Uterus (tissue), 4 donors: ENCODE measurements at places on chromosomes 2 and 18. TPM values are rescaled to one million over a fixed set of nuclear protein-coding genes. Genes with fewer than 3 reads are reported as not detected.

Gene TSN
- 93.8 TPM for total RNA-seq

Gene RGPD6
- 116 TPM for total RNA-seq

Gene LHCGR
- total RNA-seq, result not detected

Gene KCNK3
- total RNA-seq, result 0.29 TPM

Gene IRS1
- 12.4 TPM for total RNA-seq

GRCh38 chr2:109260886-109261700 lies 132.1 kb downstream of the SH3RF3 start:
- DNase-seq, result no peak

- DNase-seq, result no peak
Observed at GRCh38 chr18:28039078-28039477, 137.9 kb downstream of the CDH2 start.

- DNase-seq, result no peak
Observed at GRCh38 chr18:33114749-33115148, 325.8 kb downstream of the CCDC178 start.

DNA sequence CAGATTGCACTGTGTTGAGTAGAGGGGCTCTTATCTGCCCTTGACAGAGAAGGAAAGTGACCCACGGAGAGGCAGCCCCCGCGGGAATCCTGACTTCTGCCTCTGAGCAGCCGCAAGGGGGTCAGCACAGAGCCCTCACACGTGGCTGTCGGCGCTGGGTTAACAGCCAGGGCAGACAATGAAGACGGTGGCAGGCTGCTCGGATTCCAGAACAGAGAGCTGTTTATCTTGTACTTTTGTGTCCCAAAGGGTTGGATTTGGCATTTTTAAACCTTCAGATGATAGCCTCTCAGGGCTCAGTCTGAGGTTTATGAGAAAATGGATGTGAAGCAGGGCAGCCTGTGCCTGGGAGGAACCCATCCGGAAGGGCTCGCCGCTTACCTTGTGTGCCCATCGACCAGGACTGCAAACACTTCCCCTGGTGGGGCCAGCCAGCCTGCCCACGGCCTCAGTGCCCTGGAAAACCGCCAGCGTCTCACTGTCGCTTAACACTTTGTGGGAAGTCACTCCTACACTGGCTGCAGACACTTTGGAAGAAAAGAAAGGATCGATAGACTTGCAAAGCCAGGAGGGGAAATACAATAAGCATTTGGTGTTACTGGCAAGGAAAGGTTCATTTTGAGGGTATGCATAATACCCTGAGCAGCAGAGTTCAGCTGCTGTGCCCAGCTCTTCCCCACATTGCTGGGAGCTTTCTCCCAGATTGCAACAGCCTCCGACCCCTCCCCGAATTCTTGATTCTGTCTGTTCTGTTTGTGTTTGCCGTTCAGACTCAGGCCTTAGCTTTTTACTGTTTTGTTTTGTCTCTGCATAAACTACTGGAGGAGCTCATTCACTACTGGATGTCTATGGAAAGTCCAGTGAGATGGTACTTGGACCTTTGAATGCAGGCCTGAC lies 325.3 kb upstream of the MYT1L start:
- DNase-seq, result no peak

GRCh38 chr2:88669482-88670214 lies 21.8 kb upstream of the RPIA start:
- no peak for DNase-seq

GRCh38 chr2:37742286-37742685 lies 70.8 kb upstream of the CDC42EP3 start:
- no peak for DNase-seq

GRCh38 chr2:2648094-2648493 lies 317.0 kb upstream of the MYT1L start:
- DNase-seq, result no peak

DNA sequence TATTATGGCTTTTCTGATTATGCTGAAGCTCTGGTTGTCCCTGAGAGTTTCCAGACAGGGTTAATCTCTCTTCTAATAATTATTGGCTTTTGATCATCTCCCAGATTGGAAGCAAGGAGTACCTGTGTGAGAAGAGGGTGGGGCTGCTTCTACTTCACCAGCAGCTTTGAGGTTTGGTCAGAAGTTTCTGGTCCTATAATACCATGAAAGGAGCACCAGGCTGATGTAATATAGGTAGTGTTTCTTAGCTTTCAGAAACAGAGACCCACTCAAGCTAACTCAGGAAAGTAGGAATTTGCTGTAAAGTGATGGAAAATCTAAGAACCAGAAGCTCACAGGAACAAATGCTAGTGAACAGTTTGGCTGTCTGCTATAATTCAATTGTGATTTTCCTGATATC lies 57.6 kb downstream of the SGPP2 start:
- no peak for DNase-seq

DNA sequence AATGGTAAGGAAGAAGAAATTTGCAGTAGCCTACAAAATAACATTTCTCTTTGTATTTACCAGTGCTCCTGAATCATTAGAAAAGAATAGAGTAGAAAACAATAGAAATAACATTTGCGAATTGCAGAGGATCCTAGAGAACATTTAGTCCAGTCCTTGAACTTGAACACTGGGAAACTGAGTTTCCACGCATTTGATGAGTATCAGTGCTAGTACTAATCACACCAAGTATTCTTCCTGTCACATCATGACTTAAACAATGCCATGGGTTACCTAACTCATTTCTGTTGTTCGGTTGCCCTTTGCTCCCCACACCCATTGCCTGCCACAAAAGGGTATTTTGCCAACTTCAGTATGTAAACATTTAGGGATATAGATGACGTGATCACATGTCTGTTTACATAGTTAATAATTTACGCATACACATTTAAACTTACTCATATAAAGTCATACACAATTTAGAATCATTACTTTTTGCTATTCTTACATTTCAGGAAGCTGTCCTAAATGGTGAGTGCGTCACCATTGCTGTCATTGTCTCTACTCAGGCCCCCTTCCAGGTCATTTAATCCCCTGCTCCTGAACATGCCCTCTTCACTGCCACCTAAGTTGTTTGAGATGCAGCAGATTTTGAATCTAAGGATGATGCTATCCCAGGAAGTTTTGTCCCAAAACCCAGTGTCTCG lies 42.3 kb downstream of the CRIM1 start:
- DNase-seq, result no peak

DNA sequence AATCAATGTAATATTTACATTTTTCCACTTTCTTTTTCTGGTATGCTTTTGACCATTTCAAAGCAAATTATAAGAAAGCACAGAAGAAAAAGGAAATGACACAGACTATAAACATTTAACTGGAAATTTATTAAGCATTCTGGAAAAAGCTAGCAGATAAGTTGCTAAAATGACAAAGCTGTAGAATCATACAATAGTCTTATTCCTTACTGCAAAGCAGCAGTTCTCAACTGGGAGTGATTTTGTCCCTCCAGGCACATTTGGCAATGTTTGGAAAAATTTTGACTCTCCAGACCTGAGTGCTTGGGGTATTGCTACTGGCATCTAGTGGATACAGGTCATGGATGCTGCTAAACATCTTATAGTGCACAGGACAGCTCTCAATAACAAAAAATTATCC lies 75.1 kb downstream of the MBD5 start:
- DNase-seq, result no peak

DNA sequence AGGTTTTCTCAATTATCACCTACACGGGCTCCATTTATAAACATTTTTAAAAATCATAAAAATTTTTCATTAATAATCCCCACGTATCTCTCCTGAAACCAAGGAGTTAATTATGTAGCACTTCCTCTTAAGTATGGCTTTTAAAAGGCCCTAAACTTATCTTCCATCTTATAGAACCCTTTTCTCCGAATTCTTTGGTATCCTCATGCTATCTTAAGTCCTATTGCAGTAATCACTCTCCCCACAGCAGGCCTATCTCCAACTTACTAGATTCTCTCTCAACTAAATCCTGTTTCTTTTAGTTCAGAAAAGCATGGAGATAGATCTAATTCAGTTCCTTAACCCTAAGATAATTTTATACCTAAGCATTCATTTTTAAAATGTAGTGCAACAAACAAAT lies 26.2 kb downstream of the RPRD1A start:
- DNase-seq, result no peak

- no peak for DNase-seq
Observed at GRCh38 chr18:2736823-2737222, 81.3 kb downstream of the SMCHD1 start.

DNA sequence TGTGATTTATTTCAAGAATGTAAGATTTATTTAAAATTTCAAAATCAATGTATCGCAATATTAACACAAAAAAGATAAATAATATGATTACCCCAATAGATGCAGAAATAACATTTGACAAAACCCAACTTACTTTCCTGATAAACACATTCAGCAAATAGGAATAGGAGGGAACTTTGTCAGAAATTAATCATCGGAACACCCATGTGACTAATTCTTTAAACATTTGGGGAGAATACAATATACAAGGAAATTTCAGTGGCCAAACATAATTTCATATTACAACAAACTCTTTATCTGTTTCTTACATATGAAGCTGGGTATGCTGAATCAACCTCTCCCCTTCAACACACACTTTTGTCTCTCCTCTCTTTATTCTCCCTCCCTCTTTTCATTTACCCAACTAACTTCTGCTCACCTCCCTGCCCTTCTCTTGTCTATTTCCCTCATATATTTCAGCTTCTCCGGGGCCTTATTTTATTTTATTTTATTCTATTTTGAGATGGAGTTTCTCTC lies 309.6 kb upstream of the CNTNAP5 start:
- no peak for DNase-seq

DNA sequence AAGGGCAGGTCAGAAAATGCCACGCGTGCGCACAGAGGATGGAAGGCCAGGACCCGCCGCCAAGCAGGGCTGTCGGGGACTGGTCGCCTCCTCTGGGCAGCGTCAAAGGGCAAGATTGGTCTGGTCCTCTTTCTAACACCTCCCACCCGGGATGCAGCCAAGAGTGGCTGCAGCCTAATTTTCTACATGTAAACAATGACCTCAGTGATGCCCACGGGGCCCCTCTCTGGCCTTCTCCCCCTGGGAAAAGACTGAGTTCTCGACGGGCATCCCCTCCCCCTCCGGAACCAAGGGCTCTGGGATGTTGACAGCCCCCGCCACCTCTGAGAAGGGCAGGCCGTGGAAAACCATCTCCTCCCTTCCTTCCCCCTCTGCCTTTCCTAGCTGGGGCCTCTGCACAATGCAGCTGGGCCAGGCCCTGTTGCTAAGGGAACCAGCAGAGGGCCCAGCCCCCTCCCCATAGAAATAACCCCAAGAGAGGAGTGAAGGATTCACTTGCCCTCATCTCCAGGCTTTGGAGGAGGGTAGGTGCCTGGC lies 80.0 kb upstream of the ZNF532 start:
- no peak for DNase-seq

DNA sequence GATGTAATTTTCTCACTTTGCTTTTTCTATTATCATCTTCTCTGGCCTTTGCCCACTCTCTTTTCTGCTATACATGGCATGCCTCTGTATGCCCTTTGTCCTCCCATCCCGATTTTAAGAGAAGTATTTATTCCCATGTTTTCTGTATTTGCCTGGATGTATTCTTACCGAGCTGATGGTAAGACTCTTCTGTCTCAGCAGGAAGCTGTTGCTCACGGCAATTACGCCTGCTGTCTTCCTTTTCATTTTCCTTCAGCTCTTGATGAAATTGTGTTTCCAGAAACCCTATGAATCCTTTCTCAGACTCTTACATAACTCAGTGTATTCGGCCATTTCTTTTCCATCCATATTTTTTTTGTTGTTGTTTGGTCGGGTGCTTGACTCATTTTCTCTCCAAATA lies 121.6 kb downstream of the SP3 start:
- DNase-seq, result no peak

- DNase-seq, result no peak
Observed at GRCh38 chr2:7694076-7694985, 777.1 kb downstream of the RNF144A start.

GRCh38 chr2:212726403-212726802 lies 187.8 kb upstream of the ERBB4 start:
- DNase-seq, result no peak

- DNase-seq, result no peak
Observed at GRCh38 chr2:46195819-46196218, 101.4 kb upstream of the EPAS1 start.

DNA sequence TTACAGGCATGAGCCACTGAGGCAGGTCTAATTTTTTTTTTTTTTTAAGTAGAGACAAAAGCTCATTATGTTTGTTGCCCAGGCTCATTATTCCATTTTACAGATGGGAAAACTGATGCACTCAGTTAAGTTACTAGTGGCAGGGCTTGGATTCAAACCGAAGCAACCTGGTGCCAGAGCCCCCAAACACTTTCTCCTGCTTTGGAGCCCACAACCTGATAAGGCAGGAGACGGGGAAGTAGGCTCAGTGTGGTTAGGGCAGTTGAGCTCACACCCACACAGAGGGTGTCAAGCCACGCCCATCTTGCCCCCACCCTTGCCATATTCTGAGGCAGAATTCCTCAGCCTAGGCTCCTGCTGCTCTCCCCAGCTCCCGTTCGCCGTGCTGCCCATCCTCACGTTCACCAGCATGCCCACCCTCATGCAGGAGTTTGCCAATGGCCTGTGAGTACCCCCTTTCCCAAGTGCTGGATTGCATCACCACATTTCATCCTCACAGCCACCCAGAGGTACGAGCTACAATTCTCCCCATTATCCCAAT lies 5.8 kb upstream of the CTDSP1 start:
- no peak for DNase-seq

DNA sequence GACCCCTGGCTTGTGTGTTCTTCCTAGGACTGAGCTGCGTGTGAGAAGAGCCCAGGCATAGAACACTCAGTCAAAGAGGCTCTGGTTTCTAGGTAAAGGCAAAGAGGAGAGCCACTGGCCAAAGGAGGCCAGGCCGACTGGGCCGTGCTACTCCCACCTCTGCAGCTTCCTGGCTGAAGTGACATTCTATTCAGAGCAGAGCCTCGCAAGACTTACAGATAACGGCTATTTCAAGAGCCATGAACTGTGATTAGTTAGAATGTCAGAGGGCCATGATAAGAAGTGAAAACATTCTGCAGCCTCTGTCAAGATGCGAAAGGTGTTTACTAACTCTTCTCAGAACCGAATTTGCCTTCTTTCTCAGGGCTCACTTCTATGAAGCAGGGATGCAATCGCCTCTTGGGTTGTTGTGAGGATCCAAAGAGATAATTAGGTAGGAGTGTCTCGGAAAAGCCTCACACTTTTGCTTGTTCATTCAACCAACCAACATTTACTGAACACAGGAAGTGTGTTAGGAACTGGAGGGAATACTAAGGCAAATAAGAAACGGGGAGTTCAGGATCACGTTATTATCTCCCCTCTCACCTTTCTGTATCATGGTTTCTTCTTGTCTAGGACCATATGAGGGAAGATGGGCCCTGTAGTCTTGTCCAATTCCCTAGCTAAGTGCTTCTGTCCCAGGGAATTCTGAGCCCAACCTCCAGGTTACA lies 3.4 kb upstream of the DNAJC5G start:
- DNase-seq, result no peak

GRCh38 chr2:120907822-120908221 lies 172.2 kb downstream of the GLI2 start:
- no peak for DNase-seq
